AG04449 (cell line): ENCODE measurements at places on chromosomes 5 and 9.

DNA sequence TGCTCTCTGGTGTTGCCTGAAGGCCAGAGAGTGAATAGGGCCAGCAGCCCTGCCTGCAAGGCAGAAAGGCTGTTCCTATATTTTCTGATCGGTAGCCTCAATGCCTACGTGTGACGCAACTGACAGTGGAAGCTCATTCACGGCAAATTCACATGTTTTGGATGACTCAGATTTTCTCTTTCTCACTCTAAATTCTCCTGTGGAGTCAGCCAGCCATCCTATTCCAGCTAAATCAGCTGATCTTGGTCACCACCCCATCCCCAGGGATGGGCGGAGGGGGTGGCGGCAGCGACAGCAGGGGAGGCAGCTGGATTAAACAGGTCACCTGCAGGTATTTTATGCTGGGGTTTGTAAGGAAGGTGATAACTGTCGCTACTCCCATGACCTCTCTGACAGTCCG lies 52.3 kb downstream of the ZNF510 start:
- no peak for DNase-seq

GRCh38 chr9:38060681-38061080 lies 8.3 kb downstream of the SHB start:
- no peak for DNase-seq

GRCh38 chr9:2497666-2498400 lies 123.8 kb upstream of the VLDLR start:
- no peak for DNase-seq

DNA sequence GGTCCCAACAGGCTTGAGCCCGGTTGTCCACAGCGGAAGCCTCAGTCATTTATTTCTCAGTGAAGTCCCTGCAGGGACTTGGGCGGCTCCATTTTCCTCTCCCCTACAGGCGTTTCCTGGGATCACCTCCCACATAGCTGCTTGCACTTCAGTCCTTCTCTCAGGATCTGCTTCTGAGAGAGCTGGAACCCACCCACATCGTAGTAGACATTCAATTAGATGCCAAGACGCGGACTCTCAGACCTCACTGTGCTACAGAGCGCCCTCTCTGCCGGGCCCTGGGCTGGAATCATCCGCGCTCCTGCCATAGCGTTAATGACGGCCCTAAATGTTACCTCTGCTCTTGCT lies 54.0 kb upstream of the ROR2 start:
- no peak for DNase-seq

GRCh38 chr9:122827761-122828093 lies 661 bp downstream of the PDCL start:
- DNase-seq: no peak

DNA sequence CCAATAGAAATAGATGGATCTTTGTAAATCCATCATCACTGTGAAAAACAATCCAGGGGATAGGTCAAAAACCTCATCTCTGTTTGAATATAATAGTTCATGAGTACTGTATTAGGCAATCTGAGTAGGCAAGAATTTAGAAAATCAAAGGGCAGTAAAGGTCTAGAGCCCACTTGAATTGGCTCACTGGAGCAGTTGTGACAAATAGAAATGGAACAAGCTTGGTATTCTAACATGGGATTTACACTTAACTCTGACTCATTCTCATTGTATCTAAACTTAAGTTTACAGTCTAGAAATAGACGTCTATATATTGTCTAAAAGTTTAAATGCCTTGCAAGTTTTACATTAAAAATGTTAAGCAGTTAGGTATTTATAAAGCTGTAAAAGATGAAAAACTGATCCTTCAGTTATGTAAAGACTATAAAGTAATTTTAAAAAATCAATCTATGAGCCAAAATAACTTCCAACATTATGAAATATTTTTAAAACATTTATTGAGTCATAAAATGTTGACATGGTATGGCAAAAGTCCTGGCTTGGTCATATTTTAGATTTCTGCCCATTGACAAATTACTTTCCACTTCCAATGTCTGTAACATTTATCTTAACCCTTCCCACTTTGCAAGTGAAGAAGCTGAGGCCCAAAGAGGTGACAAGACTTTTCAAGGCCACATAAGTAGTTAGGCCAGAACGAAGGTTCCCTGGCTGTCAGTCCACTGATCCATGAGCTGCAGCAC lies 203.7 kb upstream of the NREP start:
- DNase-seq: no peak

GRCh38 chr9:33799928-33800704 lies 4.8 kb downstream of the PRSS3 start:
- DNase-seq: no peak

GRCh38 chr9:84271531-84271900 lies 69.0 kb downstream of the SLC28A3 start:
- DNase-seq: peak; percentile 9

- no peak for DNase-seq
Observed at GRCh38 chr5:59116231-59116865, 533.5 kb downstream of the RAB3C start.

DNA sequence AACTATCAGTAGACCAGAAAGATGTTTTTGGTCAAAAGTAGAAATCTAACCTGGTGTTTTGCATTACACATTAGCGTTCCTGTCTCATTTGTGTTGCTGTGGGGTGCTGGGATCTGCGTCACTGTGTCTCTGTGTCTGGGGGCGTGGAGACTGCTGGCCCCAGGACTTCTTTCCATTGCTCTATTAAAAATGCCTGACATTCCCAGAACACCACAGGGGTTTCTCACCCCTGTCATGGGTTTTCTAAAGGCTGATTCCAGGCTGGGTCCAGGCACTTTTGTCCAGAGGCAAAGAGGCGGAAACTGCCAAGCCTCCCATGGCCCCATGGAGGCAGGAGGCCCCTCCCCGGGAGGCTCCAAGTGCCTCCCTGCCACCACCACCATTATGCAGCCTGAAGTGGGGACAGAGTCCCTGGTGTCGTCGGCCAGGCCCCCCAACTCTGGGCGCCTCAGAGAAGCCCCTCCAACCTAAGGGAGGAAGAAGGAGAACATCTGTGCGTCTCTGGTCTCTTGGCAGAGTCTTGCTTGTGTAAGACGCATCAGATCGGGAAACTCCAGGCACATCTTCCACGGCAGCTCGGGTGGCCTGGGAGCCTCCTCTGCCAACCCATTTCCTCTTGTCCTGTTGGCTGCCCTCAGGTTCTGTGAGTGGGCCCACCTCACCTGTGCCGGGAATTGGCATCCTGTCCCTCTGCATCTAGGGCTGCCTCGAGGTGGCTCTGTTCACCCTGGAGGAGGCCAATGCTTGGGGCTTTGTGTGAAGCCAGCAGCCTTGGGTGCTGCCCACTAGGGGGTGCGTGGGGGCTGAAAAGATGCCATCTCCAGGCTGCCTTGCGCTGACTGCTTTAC lies 13.8 kb upstream of the PLEKHG4B start:
- peak; percentile 19 for DNase-seq

DNA sequence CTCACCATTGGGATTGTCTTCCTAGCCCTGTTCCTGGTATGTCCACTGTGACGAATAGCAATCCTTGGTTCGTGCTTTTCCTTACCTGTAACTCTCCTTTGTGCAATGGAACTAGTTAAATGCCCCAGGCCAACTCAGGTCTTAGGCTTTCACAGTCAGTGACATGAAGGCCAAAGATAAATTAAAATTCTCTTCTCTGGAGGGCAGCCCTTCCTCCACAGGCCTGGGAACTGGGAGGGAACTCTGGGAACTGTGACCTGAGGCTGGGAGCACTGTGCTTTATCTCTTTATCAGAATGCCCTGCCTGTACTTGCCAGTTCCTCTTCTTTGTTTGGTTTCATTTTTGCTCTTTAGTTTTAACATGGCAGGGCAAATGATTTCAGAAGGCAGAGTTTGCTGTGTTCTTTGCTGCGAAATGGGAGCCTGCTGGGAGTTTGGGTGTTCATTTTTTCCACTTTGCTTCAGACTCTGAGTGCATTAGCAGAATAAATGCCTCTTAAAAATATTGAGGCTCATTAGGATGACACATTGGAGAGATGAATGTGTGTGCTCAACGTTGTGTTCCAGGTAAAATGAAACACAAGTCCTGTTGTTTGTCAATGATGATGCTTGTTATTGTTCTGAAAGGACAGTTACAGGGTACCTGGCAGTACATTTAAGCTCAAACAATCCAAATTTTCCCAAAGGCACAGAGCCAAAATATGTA lies 118.1 kb downstream of the NUDT12 start:
- DNase-seq: no peak

GRCh38 chr5:125604104-125604503 lies 819.1 kb upstream of the GRAMD2B start:
- no peak for DNase-seq

- DNase-seq: no peak
Observed at GRCh38 chr9:20948703-20949102, 82.7 kb downstream of the HACD4 start.

DNA sequence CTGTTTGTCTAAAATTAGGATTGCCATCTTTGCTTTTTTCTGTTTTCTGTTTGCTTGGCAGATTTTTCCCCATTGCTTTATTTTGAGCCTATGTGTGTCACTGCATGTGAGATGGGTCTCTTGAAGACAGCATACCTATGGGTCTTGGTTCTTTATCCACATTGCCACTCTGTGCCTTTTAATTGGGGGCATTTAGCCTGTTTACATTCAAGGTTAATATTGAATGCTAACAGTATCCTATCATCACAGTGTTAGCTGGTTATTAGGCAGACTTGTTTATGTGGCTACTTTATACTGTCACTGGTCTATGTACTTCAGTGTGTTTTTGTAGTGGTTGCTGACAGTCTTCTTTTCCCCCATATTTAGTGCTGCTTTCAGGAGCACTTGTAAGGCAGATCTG lies 67.3 kb downstream of the ISOC1 start:
- DNase-seq: no peak

- no peak for DNase-seq
Observed at GRCh38 chr5:112579599-112580170, 158.0 kb upstream of the APC start.

DNA sequence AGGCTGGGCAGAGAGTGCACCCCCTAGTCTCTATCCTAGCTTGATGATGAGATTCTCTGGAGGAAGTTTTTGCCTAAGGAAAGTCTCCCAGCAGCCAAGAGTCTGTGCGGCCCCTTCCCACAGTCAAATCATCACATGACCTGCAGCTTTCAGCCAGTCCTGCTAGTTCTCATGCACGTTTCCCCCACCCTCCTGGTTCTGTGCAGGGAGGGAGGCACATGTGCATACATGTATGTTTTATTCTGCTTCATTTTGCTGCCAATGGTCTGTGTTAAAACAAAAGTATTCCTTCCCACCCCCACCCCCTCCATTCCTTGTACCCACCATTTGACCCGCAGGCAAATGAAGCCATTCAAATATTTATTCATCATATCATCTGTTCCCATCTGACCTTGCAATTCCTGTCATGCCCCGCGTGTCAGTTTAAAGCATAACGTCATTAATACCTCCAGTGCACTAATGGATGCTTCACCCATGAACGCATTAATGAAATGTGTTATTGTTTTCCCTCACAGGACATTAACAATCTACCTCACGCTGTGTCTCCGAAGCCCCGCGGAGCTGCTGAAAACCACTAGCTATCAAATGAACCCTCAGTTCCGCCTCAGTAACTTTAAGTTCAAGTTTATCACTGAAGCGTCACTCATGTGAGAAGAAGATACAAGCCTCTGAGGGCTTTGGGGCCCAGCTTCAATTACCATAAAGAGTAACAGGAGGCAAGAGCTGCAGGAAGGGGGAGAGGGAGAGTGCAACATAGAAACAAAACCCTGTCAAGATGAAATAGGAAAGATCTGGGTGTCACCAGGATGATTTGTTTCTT lies 139.6 kb downstream of the RASEF start:
- no peak for DNase-seq

GRCh38 chr5:59325070-59325469 lies 568.5 kb downstream of the PDE4D start:
- DNase-seq: no peak

- DNase-seq: no peak
Observed at GRCh38 chr9:129561594-129562281, 59.2 kb downstream of the C9orf50 start.

DNA sequence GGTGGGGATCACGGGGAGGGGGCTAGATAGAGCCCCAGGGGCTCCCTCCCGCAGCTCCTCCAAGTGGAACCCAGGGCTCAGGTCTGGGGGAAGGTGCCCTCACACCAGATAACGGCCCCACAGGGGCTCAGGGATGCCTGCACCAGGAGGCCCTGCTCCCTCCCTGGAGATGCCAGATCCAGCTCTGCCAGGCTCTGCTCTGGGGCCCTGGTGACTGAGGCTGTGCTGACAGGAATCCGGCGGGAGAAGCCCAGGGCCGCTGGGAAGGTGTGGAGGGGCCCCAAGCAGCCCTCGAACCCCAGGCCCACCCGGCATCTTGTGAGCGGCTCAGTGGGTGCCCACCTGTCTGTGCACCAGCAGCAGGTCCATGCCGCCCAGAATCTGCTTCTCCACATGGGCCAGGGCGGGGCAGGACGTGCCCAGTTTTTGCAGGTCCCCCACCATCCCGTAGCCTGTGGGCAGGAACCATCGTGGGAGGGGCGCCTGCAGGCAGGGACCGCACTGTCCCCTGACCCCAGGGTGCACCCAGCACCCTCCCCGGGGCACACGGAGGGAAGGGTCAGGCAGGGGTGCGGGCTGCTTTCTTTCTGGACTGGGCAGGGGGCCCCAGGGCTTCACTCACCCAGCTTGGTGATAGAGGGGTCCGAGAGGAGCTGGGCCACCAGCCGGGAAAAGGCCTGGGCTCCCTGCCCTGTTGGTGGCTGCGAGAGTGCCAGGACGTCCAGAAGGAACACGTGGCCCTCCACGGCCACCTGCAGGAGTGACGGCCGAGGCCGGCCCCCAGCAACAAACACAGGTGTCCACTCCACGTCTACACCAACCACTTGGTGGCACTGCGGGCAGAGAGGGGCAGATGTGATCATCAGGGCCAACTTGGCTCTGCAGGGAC lies 48.9 kb upstream of the NRARP start:
- DNase-seq: no peak

- DNase-seq: no peak
Observed at GRCh38 chr5:10860196-10860543, 99.1 kb upstream of the DAP start.

GRCh38 chr5:124650147-124650561 lies 96.3 kb downstream of the ZNF608 start:
- DNase-seq: no peak

DNA sequence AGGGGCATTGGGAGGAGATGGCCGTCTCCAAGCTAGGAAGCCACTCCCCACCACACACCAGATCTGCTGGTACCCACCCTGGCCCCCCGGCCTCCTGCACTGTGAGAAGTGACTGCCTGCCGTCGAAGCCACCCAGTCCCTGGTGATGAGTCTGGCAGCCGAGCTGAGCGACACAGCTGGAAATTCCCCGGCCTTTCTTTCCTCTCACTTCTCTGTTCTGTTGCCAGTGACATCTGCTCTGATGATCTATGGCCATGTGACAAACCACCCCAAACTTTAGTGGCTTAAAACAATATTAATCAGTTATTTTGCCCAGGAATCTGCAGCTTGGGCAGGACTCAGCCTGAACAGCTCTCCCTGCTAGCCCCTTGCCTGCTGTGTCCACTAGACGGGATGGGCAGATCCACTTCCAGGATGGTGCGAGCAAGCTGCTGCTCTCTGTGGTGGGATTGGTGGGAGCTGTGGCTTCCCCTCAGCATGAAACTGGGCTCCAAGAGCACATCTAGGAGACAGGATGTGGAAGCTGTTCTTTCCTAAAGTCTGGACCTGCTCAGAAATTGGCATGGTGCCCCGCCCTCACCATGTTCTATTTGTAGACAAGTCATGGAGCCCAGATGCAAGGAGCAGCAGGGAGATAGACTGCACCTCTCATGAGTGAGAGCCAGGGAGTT lies 211.2 kb downstream of the GADD45G start:
- DNase-seq: no peak
